ENCODE measurements at places on chromosomes 13 and 19.
A peak's percentile ranks its signal among the peaks of the same experiment; 100 is the strongest.

- no peak for DNase-seq
Observed at GRCh38 chr19:24004166-24004565, 82.8 kb upstream of the ZNF254 start.

DNA sequence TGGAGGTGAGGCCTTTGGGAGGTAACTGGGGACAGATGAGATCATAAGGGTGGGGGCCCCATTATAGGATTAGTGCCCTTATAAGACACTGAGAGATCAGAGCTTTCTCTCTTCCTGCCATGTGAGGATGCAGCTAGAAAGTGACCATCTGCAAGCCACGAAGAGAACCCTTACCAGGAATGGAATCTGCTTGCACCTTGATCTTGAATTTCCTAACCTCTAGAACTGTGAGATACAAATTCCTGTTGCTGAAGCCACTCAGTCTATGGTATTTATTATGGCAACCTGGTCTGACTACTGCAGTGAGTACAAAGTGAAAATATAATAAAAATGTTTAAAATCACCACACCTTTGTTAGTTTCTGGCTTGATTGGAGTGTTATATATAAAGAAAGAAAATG, 388.0 kb downstream of the LMO7 start:
- no peak for DNase-seq

DNA sequence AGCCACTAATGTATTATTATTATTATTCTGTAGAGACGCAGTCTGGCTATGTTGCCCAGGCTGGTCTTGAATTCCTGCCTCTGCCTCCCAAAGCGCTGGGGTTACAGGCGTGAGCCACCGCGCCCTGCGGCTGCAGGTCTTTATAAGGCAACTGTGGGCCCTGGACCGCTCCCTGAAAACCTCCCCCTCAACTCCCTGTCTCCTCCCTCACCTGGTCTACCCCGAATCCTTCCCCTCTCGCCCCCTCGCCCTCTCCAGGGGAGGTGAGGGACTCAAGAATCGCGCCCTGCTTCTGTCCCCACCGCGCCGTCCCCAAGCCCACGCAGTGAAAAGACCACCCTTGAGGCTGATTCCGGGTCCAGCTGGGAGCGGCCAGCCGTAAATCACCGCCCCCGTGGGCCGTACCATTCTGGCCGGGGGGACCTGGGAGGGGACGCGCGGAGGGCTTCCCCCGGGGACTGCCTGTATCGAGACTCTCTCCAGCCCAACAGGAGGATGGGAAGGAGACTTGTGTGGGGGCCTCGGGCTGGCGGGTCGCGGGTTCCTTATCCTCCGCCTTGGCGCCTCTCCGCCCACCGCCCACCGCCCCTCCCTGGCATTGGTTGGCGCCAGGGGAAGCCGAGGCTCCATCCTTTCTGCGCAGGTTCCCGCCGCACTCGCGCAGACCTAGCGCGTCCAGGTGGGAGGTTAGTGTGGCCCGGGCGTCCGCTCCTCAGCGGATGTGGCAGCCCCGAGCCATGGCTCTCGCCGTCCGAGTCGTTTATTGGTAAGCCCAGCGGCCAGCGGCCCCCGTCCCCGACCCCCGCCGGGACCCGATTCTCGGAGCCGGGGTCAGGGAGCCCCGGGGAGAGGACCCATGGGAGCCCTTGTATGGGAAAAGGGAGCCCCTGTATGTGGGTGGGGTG, at the start of gene SELENOW:
Gene SELENOW, plus strand, starts transcription at position 655 of the 905 bp plus-strand sequence. Its CDS starts 83 bp downstream, at position 738.
- DNase-seq: peak; percentile 61

DNA sequence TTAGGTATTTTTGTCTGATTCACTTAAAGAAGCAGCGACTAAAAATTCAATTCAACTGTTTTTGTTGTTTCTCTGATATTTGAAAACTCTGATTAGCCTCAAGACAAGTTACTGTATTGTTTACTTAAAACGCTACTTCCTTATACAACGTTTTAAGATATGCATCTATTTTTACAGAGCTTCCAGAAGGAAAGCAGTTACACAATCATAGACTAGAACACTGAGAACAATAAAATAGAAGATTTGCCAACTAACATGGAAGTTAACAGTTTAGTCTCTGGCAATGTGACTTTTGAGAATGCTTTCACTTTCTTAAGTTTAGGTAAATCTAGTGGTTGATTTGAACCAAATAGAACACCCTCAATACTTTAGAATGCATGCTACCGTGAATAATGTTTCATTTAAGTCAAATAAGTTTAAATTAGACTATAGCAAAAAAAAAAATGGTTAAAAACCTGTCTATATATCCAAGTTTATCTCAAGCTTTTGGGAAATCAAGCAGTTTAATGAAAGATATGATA, 614.8 kb downstream of the DACH1 start:
- no peak for DNase-seq

DNA sequence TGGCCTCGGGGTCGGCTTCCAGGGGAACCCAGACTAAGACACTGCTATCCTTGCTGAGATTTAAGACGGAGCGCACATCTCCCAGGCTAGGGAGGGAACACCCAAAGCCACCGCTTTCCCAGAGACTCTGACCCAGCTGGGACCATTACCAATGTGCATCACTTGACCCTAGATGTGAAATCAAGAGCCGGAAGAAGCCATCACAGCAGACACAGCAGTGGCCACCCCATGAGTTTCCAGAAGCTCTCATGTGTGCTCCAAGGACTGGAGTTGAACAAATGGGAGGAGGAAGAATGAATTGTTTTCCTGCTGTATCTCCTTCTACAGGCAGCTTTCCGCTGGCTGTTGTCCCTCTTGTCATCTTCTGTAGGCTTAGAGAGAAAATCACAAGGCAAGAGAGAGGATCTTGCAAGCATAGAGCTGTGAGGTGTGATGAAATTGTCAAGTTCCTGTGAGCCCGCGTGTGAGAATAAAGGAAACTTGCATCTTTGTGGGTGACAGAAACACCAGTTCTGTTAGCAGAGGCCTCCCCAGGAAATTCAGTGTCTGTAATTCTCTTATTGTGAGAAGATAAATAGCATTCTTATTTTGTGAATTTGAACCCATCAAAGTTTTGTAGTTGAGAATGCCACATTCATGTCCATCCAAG, 711.8 kb downstream of the UQCRFS1 start:
- DNase-seq: no peak

DNA sequence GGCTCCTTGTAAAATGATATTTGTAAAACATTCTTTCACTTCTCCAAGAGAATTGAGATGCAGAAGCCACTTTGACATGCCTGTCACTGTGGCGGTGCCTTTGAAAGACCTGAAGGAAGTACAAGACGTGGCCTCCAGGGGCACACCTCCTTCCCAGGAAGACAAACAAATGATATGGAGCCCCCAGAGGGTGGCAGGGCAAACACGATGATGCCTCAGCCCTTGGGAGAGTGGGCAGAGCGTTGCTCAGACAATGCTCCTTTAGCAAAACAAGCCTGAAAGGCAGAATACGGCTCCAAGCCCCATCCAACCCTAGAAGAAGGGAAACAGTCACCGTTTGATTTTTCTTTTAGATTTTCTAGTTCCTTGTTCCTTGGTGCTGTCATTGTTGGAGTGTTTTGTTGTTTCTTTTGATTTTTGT, 9.2 kb upstream of the ATP12A start:
- no peak for DNase-seq

DNA sequence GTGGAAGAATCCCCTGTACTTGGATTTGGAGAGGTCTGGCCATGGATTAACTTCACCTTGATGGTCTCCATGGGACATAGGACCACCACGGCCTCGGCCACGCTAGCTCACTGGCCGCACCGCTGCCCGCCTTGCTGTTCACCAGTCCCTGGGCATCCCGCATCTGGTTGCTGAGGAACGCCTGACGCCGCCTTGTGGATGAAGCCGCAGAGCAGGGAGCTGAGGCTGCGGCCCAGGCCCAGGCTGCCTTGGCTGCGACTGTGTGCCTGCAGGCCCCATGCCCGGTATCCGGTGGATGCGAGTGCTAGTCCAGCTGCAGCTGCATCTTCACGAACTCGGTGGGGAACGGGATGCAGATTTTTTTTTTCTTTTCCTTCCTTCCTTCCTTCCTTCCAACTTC, 1407.1 kb downstream of the UQCRFS1 start:
- DNase-seq: no peak

DNA sequence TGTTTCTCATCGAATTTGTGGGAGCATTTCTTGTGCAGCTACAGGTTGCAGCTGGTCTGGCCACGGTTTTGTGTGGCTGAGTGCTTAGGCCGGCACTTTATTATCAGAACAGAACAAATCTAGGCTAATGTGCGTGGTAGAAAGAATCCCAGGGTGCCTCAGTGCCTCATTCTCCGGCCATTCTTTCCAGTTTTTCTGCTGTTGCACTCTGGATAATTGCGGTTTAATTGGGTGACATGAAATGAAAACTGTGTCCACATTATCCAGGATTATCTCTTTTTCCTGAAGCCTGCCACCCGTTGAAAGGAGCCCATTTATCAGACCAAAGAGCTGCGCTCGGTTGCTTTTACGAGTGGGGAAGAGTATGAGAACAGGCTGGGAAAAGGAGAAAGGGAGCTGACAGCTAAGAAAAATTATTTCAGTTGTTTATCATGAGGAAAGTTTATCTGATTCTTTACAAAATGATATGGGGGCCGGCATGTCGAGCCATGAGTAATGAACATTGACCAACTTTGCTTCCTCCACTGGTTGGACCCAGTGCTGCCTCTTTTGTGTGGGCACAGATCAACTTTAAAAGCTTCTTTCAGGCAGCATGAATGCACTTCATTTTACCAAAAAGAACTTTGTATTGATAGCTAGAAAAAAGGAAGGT, 117.0 kb upstream of the SOX21 start:
- DNase-seq: no peak
